SHP77 treated with DMSO at 0.1 percent for 48 hours (cell line): ENCODE measurements at places on chromosomes 5 and 9.

GRCh38 chr9:106800701-106801270, 62.2 kb upstream of the ZNF462 start:
- no peak for DNase-seq

DNA sequence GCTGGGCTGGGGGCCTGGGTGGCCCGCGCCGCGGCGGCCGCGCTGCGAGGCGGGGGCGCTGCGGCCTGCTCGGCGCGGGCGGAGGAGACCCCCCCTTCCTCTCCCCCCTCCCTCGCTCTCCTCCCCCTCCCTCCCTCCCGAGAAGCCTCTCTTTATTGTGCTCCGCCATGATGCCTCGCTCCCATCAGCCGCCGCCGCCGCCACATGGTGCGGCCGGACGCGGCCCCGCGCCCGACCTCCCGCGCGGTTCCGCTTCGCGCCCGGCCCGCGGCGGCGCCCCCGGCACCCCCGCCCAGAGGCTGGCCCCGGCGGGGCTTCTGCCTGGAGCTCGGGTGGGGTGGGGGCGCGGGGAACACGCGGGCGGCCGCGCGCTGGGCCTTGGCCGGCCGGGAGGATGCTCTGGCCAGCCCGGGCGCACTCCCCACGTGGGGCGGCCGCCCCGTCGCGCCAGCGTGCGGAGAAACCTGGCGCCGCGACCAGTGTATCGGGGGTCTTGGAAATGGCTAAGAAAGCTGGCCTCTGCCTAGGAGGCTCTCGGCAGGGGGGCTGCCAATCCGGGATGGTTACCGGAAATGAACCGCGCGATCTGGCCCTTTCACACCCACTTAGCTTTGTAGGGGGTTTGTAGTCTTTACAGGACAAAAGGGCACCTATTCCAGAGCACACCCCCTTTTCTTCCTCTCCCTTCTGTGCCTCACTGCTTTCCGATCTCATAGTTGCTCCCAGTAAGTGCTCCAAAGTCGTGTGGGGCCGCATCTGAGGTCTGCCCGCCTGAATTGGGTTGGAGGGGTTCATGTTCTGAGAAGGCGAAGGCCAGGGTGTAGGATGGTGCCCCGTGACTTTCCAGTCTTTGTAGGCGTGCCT, 1.0 kb downstream of the SET start:
- DNase-seq = no peak

DNA sequence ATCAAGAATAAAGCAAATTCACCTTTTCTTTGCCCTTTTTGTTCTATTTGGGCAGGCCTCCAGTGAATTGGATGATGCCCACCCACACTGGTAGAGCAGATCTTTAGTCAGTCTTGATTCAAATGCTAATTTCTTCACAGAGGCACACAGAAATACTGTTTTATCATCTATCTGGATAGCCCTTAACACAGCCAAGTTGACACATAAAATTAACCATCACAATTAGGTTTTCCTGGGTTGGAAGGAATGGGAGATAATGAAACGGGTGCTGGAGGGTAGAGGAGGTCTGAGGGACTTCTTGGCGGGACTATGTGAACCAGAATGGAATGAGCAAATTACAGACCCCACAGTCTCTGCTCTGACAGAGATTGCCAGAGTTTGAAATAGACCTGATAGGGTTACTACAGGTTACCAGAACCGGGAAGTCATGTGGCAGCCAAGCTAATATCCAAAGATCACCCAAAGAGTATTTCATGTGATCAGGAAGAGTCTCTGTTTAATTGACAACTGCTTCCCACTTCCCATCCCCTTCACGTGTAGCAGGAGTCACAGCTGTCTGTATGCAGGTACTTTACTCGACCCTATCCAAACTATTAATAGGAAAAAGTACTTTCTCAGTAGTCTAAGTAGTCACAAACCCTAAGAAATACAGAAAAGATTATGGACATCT, 20.0 kb upstream of the TMEM161B start:
- no peak for DNase-seq

DNA sequence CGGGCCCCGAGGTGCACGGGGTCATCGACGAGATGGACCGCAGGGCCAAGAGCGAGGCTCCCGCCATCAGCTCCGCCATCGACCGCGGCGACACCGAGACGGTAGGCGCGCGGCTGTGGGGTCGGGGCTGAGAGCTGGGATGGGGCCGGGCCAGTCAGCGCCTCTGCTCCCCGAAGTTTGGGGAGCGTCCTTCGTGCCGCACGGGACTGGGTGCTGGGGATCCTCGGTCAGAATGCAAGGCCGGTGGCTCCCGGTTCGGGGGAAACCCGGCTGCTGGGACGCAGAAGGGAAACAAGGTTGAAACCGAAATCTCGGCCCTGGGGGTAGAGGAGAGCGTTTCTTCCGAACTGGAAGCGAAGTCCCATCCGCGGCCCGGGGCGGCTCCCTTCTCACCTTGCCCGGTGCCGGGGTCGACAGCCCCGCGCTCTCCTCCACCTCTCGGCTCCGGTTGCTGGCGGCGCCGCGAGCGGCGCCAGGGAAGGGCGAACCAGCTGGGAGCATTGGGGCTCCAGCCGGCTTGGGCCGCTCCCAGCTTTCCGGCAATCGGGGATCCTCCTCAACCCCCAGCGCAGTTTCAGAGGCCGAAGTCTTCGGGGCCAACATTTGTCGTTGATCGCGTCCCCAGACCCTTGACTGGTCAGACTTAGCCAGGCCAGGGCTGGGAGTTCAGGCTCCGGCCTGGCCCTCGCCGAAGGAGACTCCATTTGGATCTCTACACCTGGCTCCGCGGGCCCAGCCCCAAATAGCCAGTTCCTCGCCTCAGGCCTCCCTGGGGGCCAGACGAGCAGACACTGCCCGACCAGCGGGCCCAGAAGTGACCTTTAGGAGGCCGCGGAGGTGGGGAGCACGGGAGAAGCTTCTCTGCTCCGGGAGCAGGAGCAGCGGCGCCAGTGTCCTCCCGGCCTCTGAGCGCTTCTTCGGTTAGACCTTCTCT, 1.1 kb downstream of the LHX2 start:
- DNase-seq = no peak

DNA sequence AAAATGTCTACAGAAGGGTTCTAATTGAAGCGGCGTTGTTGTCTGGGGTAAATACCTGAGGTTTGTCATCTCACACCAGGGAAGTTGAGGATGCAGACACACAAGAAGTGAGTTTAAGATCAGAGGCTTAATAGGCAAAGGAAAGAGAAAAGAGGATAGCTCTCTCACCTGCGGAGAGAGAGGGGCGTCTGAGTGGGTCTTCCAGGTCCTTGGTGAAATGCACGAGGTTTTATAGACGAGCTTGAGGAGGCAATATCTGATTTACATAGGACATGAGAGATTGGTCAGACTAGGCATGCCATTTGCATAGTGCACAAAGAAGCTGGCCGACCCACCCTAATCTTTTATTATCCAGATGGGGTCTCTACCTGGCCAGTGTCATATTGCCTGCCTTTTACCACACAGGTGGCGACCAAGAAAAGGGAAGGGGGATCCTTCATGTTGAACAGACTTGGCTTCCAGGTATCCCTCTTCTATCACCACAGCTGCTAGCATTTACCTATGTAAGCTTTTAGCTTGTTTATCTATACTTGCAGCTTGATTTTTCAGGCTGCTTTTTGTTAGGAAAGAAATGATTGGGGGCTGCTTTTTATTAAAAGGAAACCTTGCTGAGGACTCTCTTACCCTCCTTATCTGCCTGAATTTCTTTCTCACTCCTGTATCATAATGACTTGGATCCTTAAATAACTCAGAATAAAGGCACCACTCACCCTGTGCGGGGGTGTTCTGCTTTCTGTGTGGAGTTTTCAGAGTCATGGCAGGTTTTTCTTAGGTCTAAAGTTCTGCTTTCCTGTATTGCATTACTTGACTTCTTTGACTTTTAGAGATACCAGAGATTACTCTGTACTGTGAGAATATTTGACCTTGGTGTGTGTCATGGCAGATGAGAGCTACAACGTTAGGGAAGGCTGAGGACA, 9.4 kb upstream of the GLT6D1 start:
- no peak for DNase-seq

DNA sequence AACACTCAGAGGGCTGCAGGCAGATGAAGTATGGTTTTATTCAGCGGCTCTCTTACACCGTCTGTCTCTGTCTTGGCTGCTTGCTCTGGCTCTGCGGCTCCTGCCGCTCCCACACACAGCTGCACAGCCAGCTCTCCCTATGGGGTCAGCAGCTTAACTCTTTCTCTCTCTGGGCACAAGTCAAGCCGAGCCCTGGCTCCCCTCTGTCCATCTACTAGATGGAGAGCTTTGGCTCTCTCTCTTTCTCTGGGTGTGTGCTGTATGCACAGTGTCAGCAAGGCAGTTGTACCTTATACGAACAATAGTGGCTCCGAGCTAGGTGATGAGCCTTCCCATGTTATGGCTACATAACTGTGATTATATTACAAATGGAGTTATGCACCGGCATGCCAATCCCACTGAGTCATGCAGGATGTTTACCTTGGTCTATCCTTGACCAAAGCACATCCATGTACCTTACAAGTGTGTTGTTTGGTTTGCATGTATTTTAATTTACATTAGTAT, 19.3 kb upstream of the PPP2CA start:
- DNase-seq = no peak

DNA sequence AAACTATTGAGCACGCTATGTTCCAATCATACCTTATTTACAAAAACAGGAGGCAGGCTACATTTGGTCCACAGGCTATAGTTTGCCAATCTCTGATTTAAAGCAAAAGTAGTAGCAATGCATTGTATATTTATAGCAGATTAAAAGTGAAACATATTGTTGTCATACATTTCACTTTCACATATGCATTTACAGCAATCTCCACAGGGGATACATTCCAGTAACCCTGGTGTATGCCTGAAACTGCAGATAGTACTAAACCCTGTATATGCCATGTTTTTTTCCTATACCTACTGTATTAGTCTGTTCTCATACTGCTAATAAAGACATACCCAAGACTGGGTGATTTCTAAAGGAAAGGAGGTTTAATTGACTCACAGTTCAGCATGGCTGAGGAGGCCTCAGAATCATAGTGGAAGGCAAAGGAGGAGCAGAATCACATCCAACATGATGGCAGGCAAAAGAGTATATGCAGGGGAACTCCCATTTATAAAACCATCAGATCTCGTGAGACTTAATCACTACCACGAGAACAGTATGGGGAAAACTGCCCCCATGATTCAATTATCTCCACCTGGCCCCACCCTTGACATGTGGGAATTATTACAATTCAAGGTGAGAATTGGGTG, 5.9 kb upstream of the CSF1R start:
- DNase-seq = no peak

DNA sequence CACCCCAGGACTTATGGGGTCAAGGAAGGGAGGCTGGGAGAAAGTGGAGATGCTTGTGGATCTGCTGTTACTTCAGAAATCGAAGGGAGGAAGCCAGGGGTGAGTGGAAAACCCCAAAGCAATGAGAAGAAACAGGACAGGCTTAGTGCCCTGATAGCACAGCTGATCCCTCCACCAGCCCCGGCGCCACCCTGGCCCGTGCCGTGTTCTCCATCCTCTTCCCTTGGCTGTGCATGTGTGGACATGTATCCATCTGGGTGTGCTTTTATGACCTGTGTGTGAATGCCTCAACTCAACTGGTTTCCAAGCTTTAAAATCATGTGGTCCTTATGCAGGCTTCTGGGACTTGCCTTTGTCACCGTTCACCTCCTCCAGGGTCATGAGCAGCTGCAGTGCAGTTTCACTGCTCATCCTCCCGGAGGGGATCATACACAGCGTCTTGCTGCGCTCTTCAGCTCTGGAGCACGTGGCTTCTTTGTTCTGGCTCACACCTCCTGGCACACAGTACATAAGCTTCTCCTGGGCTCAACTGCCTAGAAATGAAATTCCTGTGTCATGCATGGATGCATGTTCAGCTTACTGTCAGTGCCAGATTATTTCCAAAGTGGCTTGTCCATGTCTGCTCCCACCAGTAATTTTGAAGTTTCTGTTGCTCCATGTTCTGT, 58.2 kb downstream of the IPPK start:
- DNase-seq = no peak

GRCh38 chr5:115392611-115393010, 96.2 kb upstream of the CCDC112 start:
- DNase-seq = no peak

- no peak for DNase-seq
Observed at GRCh38 chr5:105413406-105413990, 1850.9 kb upstream of the NUDT12 start.

GRCh38 chr9:108012886-108013665, 523.5 kb upstream of the KLF4 start:
- DNase-seq = no peak

DNA sequence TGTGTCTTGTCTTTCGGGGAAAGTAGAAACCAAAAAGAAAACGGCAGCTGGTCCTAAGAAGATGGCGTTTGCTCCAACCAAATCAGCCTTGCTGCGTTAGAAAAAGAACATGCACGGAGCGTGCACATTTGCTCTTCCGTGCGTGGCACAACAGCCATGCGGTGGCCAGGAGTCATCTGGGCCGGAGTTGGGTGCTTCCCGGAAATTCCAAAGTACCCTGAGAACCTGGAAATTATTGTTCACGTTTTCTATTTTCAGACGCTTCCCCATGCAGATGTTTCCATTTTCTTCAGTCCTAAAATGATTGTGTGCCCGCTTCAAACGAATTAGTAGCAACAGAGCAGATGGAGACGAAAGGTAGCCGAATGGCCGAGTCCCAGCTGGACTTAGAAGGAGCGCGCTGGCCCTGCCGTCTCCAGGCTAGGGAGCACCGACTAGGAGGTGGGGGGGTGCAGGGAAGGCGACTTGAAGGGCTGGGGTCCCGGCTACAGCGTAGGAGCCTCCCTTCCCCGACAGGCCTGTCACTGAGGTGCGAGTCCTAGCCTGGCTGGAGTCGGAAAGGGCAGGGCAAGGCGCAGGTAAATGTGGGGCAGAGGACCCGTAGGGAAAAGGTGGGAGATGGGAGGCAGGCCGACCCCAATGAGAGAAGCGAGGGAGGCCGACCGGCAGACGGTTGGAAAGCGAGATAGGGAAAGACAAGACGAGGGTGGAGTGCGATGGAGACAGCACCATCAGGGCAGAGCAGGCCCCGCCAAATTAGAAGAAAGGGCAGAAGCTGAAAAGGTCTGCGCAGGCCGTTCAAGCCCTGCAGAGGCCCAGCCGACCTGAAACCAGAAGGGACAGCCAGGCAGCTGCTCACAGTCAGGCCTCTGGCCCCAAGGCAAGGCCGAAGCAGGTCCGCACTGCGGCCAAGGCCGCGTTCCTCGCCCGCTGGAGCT, 1.4 kb downstream of the BARX1 start:
- DNase-seq = no peak

- DNase-seq = no peak
Observed at GRCh38 chr5:76290321-76290757, 112.7 kb upstream of the IQGAP2 start.

DNA sequence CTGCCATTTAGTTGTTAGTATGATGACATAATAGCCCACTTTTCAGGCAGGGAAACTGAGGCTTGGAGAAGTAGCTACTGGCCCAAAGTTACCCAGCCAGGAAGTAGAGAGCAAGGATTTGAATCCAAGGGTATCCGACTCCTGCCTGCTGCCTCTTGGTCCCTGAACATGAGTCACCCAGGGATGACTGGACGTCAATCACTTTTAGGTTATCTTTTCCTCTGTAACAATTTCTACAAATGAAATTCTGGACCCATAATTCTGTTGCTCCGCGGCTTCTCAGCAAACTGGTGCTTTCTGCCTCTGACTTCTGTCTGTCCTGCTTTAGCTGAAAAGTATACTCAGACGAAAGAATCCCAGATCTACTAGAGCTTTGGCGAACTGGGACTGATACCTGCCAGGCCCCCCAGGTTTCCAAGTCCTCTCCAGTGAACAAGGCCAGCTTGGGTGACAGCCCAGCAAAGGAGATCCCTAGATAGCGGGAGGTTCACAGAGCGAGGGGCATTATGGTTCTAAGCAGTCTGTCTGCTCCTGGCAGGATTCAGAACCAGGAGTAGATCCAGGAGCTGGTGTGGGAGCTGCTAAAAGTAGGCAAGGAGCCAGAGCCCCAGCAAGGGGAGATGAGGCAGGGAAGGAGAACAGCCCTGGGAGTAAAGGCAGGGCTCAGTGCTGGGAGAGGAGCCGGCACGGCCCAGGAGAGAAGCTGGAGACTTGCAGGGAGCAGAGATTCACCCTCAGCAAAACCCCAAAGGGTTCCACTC, 20.6 kb downstream of the OLFML2A start:
- no peak for DNase-seq
